ENCODE measurements at places on chromosomes 6 and 20. TPM values are rescaled to one million over a fixed set of nuclear protein-coding genes. Genes with fewer than 3 reads are reported as not detected.

The BMP2 gene
- 14.5 TPM for total RNA-seq

The SUMO4 gene
- 1.2 TPM for total RNA-seq

The PCK1 gene
- total RNA-seq: not detected

The ATG5 gene
- 52.7 TPM for total RNA-seq

The PRSS35 gene
- total RNA-seq: not detected

The PDCD2 gene
- 49.0 TPM for total RNA-seq

The AFG1L gene
- total RNA-seq: 1.5 TPM

The C20orf144 gene
- under 0.01 TPM for total RNA-seq

The PSMB1 gene
- total RNA-seq: 221 TPM

The ESR1 gene
- total RNA-seq: under 0.01 TPM
